NCI-H2227 treated with DMSO at 0.1 percent for 48 hours (cell line): ENCODE measurements at places on chromosomes 2 and 18.

DNA sequence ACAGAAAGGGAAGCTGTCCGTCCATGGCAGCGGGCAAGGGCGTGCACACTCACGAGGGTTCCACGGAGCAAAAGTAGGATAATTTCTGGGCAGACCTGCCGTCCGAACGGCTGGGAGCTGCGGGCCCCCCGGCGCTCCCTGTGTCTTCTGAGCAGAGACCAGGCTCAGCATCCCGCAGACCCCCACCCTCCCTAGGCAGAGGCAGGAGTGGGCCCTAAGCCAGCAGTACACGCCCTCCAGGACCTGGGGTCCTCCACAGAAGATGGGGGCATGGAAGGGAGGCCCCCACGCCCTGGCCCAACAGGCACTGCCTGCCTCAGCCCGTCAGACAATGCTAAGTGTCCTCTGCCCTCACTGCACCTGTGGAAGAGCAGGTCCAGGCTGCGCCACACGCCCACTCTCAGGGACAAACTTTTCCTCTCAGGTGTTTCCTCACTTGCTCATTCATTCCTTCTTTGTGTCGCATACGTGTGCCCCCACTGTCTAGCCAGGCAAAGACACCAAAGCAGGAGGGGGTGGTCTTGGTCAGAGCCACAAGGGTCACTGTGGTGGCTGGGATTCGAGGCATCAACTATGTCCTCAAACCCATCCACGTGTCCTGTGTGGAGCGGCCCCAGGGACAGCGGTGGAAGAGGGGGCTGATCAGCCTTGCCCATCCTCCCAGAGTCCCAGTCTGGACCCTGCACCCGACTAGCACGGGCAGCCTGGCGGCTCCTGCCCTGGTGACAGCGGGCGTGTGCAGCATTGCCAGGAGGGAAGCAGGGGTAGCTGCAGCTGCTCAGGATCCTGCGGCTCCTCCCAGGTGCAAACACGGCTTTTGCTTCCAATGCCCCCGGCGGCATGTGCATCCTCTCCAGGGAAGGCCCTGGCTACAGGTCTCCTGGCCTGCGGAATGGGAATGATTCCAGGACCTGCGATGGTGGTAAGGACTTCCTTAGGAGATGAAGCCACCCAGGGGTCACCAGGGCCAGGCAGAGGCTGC lies 2.4 kb upstream of the GPC1 start:
- DNase-seq, result no peak

GRCh38 chr2:42910645-42911405 lies 118.4 kb upstream of the HAAO start:
- DNase-seq, result no peak

DNA sequence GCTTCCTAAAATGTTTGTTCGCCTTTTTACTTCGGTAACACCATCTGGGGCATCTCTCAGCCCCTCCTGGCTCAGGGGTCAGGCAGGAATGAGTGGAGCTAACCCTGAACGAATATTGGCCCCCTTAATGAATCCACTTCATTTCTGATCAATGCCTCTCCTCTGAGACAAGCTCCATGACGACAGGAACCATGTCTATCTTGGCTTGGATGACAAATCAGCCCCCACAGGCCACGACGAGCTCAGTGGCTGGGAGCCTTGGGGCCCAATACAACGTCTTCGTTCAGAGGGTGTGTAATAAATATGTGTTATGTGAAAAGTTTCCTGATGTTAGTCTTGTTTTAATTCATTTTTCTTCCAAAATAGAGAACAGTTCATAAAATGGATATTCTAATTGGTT lies 133.0 kb downstream of the COL6A3 start:
- no peak for DNase-seq

- no peak for DNase-seq
Measured at GRCh38 chr2:17933256-17933655, 54.8 kb downstream of the KCNS3 start.

GRCh38 chr2:96396095-96396494 lies 60.5 kb downstream of the NCAPH start:
- DNase-seq, result no peak
